Cortex of kidney (tissue), 1 donor: ENCODE measurements at places on chromosomes 2 and 18.

DNA sequence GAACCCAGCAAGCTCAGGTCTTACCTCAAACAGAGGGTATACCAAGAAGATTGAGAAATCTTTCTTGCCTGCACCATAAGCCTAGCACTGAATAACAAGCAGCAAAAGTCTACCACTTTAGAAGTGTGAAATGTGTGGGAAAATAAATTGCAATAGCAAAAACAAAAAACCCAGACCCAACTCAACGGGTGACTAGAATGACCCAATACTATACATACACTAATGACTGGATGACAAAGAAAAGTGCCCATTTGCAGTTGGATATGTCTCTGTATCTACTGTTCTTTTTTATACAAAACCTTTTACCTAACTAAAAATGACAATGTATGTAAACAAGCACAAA lies 950.6 kb downstream of the TRIB2 start:
- no peak for DNase-seq

GRCh38 chr2:57180042-57180567 lies 866.5 kb upstream of the VRK2 start:
- DNase-seq: no peak

GRCh38 chr2:207129821-207130220 lies 35.9 kb downstream of the KLF7 start:
- DNase-seq: no peak

DNA sequence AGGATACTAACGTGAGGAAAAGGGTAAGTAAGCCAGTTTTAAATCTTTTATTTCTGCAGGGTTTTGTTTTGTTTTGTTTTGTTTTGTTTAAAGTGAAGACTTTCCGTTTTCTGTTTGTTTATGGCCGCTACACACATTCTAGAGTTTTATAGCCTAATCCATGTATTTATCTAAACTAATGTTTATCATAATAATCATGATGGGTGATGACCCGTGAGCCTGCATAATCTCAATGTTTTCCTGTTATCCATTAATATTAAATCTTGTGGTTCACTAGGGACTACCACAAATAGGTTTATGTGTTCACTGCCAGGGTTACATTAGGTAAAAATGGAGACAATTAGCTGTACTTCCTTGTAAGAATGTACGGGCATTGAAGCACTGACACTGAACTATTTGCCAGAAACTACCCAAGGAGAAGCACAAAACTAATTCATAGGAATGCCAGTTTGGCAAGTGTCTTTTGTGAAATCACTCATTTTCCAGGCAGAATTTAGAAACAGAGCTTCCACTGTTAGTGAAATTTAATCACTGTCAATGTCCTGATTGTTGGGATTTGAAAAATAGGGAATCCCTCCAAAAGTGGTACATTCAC lies 574.8 kb downstream of the LRP1B start:
- DNase-seq: no peak

DNA sequence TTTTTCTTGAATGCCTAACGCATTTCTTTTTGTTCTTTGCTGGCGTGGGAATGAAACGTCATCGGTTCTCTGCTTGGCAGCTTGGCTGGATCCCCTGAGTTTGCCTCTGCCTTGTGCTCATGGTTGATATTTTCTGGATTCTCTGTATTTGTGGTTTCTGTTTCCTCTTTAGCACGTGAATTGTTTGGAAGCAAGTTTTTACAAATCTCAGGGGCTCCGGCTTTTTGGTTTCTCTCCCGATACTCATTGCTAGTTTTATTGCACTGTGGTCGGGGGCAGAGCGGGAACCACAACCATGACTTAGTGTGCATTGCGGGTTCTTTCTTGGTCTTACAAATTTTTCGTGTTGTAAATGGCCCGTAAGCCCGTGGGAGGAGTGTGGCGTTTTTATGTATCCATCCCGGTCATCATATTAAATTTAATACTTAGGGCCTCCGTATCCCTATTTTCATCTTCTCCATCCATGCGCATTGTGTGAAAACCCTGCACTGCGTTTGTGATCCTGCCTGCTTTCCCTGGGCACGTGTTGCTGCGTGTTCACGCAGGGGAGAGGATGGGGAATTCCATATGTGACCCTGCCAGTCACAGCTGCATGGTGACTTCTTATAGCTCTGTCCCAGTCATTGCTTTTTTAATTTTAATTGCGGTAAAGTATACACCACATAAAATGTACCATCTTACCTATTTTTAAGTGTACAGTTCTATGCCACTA lies 9.4 kb downstream of the RAMP1 start:
- DNase-seq: no peak

- no peak for DNase-seq
These were observed 14.6 kb upstream of the SEMA4C start for GRCh38 chr2:96884299-96885094.

DNA sequence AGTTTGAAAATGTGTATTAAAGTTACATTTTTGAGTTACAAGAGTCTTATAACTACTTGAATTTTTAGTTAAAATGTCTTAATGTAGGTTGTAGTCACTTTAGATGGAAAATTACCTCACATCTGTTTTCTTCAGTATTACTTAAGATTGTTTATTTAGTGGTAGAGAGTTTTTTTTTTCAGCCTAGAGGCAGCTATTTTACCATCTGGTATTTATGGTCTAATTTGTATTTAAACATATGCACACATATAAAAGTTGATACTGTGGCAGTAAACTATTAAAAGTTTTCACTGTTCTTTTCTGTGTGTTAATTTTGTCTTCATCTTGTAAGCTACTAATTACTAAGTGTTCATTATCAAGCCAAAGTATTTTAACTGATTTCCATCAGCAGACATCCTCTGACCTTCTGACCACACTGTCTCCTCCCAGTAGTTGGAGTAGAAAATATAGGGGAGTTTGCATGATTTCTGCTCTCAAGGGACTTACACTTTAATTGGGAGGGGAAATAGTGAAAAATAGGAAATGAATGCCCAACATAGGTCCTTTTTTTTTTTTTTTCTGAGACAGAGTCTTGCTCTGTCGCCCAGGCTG lies 4.3 kb downstream of the PMAIP1 start:
- no peak for DNase-seq

GRCh38 chr2:54206596-54206995 lies 49.4 kb downstream of the TSPYL6 start:
- no peak for DNase-seq

GRCh38 chr2:172833898-172834297 lies 98.3 kb downstream of the RAPGEF4 start:
- no peak for DNase-seq

DNA sequence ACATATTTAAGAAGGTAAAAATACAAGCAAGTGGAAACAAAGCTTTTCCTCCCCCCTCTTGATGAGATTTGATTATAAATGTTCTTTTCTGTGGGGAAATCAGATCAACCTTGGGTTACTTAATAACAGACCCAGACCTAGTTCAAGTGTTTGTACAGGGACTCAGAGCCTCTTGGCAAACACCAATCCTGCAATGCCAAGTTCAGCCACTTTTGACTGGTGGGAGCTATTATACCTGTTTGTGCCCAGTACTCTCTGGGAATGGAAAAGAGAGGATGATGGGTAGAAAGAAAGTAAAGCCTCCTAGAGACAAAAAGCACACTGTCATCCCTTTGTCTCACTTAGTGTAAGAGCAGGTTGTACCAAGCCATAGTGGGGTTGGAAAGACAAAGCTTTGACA lies 63.8 kb upstream of the EPHA4 start:
- DNase-seq: no peak

- DNase-seq: no peak
These were observed 100.2 kb downstream of the GYPC start for GRCh38 chr2:126756125-126756524.

DNA sequence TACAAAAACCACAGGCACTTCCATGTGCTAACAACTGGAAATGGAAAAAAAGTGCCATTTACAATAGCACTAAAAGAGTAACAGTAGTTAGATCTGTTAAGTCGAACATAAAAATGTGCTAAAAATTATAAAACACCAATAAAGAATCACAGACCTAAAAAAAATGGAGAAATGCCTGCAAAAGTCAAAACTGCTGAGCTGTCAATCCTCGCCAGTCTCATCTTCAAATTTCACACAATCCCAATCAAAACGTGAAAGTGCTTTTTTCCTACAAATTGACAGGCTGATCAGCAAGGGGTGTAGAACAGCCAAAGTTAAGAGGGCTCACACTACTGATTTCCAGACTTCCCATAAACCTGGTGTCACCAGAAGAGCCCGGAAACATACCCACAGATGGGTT lies 53.2 kb downstream of the ANO7 start:
- no peak for DNase-seq
